ENCODE measurements at places on chromosomes 7 and 10. TPM values are rescaled to one million over a fixed set of nuclear protein-coding genes. Genes with fewer than 3 reads are reported as not detected.

The CLRN3 gene
- not detected for total RNA-seq

The ANKRD26 gene
- 9.9 TPM for total RNA-seq

The JCAD gene
- total RNA-seq: 51.7 TPM

The EXOSC1 gene
- 15.3 TPM for total RNA-seq

The SPDYE1 gene
- total RNA-seq: not detected

The CLCN1 gene
- not detected for total RNA-seq

GRCh38 chr10:17122726-17123661, 6.6 kb downstream of the CUBN start:
- DNase-seq: no peak

DNA sequence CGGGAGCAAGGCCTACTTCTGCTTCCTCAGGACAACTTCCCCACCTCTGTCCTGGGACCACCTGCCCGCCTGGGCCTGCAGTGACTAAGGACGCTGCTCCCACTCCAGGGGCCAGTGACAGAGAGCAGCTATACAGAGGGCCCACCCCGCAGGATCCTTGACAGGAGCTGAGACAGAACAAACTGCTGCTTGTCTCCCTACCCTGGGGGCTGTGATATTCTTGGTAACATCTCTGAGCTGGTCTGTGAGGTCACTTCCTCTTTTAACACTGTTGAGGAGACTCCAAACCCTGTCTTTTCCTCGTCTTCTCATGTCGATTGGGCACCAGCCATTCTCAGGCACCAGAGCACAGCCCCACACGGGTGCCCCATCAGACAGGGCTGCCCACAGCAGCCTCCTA, 6.9 kb upstream of the MRPS24 start:
- DNase-seq: no peak

DNA sequence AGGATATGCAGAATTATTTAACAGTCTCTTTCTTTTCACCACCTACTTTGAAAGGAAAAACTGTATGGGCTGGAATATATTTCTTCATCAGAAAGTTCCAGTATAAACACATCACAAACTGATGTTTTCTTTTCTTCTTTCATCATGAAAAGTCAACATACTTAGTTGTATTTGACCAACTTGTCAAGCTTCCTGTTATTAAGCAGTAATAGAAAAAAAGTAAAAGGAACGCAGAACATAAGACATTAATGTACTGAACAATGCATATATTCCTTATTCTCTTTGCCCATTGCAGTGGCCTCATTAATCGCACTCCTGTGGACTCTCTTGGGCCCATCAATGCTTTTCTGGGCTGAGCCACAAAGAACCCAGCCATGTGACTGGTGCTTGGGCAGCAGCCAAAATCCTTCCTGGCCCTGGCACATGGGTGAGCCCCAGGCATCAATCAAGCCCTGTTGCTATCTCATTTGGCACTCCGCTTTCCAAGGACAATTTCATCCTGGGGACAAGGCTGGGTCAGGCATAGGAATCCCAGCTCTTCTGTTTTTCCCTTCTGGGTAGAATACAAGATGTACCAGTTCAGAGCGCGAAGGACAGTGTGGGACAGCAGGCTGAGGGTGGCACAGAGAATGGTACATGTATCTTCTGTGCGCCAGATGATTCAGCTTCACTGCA, 42.3 kb downstream of the RHOBTB1 start:
- peak; percentile 89 for DNase-seq

DNA sequence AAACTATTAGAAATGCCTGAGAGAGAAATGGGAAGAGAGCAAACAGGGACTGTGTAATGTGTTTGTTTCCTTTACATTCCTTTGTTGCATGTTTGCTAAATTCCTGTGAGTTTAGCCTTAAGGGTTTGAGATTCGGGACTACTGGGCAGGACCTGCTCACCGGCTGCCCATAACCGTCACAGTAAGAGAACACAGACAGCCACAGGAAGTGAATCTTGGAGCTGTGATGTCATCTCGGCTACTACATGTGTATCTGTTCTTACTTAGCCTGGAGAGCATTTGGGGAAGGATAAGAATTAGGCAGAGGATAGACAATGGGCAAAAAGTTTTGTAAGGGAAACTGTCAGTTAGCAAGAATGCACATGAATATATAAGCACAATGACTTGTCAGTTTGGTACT, 485.1 kb upstream of the KLF6 start:
- DNase-seq: no peak

Measured in heart left ventricle (tissue), 16 donors.